ENCODE measurements at places on chromosomes 6 and 20.

GRCh38 chr20:9143926-9144325 is 75.0 kb downstream of the PLCB4 start:
- no peak for DNase-seq

GRCh38 chr6:30700340-30700739 is 9.6 kb upstream of the NRM start:
- no peak for DNase-seq

GRCh38 chr6:167826230-167826895 is 348 bp upstream of the AFDN start:
- peak; percentile 32 for DNase-seq

DNA sequence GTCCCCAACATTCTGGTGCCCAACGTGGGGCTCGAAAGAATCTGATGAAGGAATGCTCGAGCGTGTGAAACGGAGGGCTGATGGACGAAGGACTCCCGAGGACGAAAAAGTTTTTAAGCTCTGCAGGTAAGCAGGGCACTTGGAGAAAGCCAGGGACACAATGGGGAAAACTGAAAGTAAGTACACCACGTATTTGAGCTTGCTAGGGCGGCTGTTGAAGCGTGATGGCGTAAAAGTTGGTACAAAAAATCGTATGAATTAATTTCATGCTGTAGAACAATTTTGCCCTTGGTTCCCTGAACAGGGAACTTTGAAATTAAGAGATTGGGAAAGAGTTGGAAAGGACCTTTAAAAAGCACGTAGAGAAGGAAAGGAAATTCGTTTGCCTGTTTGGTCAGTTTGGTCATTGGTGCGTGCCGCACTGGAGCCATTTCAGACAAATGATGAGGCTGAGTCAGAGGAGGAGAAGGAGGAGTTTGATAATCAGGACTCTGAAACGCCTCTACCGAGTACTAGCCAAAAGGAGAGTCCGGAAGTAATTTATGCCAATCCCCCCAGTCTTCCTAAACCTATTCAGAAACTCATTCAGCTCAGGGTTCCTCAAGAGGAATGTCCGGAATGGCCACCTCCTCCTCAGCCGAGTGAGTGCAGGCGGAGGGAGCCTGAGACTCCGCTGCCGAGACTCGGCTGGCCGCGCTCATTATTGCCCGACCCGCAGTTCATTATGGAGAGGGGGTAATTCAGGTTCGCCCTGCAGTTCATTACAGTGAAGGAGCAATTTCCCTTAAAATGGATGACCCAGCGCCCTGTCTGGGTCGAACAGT is 59.2 kb upstream of the PRSS16 start:
- DNase-seq, result peak; percentile 12

DNA sequence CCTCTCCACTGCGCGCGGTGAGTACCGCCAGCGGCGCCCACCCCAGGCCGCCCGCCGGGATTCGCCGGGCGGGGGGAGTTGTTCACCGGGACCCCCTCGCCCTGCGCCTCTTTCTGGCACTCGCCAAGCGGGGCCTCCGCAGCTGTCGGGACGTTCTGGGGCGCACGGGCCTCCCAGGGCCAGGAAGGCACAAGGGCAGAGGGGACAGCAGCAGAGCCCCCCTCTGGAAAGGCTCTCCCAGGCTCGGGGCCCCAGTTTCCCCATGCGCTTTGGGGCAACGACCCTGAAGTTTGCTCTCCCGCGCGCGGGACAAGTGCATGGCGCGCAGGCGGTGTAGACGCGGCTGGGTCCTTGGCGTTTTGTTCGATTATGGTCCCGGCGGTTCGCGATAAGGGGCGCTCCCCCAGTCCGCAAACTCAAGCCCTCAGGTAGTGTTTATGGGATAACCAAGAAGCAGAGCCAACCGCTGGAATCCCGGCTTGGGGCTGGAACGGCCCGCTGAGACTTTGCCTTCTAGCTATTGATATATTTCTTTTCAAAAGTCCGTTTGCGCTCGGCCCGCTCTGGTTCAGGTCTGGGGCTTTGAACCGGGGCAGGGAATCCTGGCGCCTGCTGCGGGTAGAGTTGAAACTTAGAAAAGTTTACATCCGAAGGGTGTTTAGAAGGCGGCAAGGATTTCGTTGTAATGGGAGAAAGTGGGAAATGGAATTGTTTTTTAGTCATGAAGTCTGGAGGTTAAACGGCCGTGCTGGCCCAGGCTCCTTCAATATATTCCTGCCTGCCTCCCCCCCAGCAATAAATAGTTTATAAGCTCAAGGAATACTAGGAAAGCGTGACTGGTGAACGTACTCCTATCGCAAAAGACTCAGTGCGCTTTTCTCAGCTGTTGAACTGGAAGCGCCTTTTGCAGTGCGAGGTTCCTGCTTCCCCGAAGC is 595 bp downstream of the EYA2 start:
- no peak for DNase-seq

DNA sequence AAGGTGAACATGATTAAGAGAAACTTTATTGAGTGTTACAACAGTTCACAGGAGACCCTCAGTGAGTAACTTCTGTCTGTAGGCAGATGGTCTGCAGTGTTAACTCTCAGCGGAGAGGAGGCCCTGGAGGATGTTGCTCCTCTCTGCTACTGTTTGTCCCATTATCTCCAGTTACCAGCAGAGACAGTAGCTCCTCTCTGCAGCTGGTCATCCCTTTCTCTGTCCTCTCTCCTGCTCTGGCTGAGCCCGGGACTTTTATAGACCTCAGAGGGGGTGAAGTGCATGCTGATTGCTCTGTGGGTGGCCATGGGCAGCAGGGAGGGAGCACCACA is 5.7 kb downstream of the GTSF1L start:
- DNase-seq, result no peak

GRCh38 chr20:35285806-35286076 is 1.2 kb upstream of the EIF6 start:
- no peak for DNase-seq

DNA sequence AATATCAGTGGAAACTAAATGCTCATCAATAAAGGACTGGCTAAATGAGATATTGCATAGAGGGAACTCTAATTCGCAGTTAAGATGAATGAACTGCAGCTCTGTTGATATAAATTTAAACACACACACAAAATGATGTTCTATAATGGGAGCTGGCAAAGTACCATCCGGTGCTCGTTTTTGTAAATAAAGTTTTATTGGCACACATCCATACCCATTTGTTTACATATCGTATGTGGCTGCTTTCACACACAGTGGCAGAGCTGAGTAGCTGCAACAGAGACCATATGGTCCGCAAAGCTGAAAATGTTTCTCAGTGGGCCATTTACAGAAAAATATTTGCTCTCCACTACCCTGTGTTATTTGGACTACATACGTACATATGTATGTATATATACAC is 120.7 kb downstream of the EDN3 start:
- no peak for DNase-seq

DNA sequence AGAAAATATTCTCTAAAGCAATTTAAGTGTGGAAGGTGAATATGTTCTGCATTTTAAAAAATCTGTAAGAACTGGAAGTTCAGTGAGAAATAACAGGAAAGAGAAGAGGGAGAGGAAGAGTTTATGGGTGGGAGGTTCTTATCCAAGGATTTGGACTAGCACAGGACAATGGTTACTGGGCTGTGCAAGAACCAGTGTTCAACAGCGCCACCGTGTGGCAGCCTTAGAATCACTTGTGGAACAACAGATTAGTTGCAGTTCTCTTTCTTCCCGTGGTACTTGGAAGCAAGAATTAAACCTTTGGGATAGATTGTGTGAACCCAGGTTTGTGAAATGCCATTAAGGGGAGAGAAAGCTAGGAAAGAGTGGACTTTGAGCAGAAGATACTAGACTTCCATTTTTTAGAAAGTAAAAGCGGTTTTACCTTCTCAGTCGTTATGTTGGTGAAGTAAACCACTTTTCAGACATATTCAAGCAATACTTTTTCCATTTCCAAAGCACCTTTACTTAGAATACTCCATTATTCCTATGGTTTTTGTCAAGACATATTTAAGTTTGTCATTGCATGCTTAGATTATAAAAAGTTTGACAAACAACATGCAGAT is 436.7 kb downstream of the RNF144B start:
- DNase-seq, result peak; percentile 12

GRCh38 chr6:12931639-12932038 is 215.1 kb downstream of the PHACTR1 start:
- DNase-seq, result no peak

DNA sequence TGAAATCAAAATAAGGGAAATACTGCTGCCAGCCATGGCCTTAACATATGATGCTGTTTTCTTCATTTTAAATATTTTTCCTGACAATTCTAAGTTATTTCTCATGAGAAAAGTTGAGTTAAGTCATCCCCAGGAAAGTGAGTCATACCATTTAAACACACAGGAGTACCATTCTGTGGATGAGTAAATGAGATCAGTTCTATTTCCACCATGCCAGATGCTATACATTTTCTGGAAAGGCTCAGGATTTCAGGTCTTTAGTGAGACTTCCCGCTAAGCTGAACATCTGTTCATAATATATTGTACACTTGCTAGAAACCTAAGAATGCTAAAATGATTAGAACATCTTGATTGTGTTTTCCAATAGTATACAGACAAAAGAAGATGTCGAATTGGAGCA is 256.2 kb upstream of the MANEA start:
- DNase-seq, result no peak

GRCh38 chr6:152223636-152224035 is 413.5 kb downstream of the SYNE1 start:
- DNase-seq, result no peak

- DNase-seq, result no peak
Measured at GRCh38 chr6:15475872-15476271, 187.0 kb downstream of the DTNBP1 start.

DNA sequence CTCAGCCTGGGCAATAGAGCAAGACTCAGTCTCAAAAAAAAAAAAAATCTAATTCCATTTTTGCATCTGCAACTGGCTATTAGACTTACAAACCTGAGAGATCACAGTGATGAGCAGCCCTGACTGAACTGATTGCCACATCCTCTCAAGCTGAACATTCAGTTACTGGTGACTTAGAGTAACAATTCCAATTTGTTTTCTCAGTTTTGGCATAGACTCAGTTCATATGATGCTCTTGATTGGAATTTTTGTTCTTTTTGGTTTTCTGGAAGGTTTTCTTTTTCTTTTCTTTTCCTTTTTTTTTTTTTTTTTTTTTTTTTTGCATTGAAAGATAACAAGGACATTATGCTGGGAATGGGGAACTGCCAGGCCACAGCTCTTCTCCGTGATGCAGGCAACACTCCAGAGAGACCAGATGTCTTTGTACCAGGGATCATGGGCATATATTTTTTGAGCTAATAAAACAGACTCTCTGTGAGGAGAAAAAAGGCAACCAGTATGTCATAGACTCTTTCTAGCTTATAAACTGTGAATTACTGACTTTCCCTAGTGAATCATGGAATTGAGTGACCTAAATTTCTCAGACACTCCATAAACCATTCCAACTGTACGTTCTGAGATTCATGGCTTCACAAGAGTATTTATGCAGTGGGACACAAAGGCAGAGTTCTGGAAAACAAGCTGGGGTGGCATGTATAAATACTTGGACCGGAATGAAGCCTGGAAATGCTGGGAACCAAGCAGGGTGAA is 86.0 kb upstream of the SLC2A12 start:
- DNase-seq, result no peak

- no peak for DNase-seq
Measured at GRCh38 chr6:1738558-1739081, 128.9 kb downstream of the FOXC1 start.

DNA sequence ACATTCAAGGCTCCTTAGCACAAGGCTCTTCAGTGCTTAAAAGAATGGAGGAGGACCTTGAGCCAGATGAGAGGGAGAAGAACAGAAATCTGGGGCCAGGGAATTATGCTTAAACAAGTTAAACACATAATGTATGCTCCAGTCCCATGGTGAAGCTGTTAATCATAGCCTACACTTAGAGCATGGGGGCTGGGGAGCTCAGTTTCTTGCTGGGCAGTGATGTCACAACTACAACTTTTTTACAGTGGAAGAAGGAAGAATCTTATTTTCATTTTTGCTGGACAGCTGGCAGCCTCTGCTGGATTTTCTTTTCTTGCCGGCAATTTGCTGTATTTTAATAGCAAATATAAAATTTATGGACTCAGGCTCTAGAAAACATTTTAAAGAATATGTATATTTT is 432.5 kb downstream of the CD109 start:
- no peak for DNase-seq

GRCh38 chr6:147716434-147716833 is 207.9 kb downstream of the SAMD5 start:
- DNase-seq, result no peak

DNA sequence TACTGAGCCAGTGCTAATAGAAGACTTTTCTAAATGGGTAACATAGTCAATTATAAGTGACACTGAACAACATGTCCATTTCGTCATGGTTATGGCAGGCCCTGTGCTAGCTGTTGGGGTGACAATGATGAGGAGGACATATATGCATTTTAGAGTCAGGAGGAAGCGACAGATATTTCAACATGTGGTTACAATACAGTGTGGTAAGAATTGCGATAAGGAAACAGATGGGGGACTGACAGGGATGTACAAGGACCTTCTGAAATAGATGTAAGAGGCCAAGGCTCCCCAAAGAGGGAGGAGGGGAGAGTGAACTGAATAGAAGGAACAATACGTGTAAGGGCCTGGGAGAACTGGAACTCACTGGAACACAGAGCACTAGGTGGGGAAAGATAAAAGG is 11.7 kb downstream of the MMP24 start:
- no peak for DNase-seq

DNA sequence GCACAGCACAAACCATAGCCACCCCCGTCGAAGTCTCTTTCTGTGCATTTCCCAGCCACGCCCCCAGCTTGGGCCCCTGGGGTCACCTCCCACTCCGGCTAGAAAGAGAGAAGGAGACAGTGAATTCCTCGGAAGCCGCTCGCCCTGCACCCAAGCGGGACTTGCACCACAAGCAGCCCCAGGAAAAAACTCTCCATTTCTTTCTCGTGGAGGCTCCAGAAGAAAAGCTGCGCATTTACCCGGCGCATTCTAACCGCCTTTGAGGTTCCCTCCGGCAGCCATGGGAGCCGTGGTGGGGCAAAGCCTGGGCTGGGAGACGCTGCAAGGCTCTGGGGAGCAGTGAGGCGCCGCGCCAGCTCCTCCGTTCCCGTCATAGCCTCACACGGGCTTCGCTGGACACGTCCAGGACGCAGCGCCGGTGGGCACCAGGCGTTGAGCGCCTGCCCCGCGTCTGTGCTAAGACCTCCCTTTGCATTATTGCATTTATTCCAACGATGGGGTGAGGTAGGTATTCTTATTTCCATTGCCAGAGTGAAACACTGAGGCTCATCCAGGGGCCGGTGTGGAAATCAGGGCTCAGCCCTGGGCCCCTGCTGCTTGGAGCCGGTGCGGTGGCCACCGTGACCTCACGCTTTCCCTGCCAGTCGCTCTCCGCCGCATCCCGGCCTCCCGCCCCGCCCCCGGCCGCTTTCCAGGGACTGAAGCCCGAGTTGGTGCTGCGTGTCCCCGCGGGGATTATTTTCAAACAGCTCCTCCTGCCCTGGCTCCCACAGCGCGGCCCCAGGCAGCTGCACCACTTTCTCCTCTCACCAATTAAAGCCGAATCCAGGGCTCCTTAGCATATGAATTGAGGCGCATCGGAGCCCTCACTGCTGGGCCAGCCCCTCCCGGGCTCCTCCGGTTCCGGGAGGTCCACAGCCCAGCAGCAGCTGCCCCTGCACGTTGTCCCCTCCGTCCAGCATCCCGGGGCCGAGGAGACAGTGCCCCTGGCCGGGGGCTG is 148.3 kb upstream of the AFDN start:
- DNase-seq, result no peak

Data from SK-N-DZ (cell line).